ENCODE measurements at places on chromosomes 6 and 20.

DNA sequence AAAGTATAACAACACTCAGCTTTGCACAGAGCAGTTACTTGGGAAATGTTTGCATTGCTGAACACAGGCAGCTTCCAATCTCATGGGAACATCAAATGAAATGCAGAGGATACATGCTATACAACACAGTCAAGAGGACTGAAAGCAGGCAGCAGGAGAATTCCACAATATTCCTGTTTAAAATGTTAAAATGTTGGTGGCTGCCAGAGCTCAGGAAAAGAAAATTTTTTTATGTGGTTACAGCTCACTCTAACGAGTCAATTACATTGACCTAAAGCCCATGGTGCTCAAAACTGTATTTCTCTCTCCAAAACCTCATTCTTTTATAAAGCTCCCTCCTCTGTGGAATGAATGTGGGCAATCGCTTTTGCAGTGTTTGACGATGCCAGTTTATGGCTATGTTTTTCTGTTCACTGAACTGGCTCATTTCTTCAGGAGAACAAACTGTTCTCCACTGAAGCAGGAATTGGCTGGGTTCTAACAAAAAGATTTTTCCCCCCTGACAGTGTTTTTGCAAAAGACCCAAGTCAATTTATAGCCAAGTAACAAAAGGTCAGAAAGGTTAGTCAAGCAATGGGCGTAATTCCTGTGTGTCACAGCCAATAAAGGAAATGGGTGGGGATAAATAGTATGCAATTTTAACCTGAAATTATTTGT lies 69.0 kb downstream of the ZHX3 start:
- DNase-seq, result no peak

DNA sequence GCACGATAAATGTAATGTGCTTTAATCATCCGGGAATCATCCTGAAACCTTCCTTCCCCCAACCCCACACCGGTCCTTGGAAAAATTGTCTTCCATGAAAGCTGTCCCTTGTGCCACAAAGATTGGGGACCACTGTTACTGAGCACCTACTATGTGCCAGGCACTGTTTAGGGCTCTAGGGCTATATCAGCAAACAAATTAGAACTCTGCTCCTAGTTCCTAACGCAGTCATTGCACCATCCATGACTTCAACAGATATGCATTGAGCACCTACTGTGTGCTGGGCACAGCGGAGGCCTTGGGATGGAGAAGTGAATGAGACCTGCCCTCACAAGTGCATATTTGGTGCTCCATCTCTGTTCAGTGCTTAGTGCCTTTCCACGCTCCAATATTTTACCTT lies 50.3 kb upstream of the BLCAP start:
- DNase-seq, result no peak

DNA sequence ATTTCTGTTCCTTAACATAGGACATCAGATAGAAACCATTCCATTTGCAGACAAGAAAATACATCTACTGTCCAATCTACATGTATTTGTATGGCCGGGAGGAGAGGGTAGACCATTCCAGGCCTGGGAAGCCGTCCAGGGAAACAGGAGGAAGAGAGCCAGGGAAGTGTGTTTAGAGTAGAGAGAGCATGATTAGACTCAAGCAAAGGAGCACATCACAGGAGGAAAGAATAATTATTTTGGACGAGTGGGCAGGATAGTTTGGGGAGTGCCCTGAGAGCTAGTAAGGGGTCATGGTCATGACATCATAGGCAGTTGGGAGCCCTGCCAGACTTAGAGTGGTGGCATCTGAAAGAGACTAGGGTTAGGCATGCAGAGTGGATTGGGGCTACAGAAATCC lies 250.0 kb downstream of the HIVEP2 start:
- DNase-seq, result no peak

GRCh38 chr6:146581968-146582367 lies 16.8 kb upstream of the ADGB start:
- no peak for DNase-seq

DNA sequence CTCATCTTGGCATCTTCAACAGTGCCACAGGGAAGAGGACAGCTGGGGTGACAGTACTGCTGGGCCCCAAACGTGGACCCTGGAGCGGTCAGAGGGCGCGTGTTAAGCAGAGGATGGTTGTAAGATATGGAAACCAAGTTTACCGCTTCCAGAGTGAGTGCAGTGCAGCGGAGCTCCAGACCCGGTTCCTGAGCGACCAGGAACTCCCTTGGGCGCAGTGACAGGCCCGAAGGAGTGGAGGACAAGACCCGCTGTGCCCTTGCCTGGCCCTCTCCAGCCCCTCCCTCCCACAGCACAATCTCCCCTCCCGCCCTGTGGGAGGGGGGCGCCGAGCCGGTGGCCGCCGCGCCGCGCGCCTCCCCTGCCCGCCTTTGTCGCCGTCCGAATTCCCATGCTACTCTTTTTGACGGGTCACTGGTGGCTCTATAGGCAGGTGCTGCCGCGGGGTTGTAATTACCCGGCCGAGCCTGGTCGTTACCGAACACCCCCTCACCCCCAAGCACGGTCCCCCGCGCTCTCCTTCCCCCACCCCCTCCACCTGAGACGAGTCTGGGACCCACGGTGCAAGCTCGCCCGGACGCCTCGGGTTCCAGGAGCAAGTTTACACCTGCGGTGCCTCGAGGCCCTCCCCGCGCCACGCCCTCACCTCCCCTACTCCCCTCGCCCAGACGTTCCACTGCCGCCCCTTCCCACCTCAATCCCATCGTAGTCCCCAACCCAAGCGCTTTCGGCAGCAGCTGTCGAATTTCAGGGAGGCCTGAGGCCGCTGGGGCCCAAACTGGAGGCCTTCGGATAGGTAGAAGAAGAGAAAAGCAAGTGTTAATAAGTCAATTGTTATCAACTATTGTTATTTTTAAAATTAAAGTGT lies 3.9 kb downstream of the NR2E1 start:
- no peak for DNase-seq

GRCh38 chr6:161050134-161050765 lies 58.7 kb downstream of the MAP3K4 start:
- DNase-seq, result no peak

DNA sequence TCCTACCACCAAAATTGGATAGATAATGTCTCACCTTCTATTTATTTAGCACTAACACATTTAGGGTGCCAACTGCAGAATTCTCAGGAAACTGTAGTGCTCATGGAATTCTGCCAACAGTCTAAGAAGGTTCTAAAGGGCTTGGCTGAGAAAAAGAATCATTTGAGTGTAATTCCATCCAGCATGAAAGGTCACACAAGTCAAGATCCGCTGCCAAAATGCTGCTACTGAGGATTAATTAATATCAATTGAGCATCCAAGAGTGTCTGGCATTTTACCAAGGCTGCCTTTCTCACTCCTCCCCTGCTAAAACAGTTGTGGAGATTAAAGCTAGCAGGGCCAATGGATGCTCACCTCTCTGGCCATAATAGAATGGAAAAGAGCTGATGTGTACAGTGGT lies 112.7 kb downstream of the FHL5 start:
- DNase-seq, result no peak

DNA sequence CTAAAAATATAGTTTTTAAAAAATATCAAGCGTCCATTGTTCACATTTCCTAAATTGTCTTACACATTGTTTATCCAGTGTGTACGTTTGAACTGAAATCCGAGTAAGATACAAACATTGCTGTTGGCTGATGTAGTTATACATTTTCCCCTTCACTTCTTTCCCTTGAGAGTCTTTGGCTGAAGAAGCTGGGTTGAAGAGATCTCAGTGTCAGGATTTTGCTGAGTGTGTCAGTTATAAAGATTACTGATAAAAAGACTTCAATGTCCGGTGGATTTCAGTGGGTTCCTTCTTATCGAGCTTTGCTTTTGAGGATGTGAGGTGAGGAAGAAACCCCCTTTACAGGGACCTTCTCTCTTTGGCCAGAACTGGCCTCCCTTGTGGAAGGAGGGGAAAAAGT lies 20.5 kb downstream of the RFPL4B start:
- no peak for DNase-seq

DNA sequence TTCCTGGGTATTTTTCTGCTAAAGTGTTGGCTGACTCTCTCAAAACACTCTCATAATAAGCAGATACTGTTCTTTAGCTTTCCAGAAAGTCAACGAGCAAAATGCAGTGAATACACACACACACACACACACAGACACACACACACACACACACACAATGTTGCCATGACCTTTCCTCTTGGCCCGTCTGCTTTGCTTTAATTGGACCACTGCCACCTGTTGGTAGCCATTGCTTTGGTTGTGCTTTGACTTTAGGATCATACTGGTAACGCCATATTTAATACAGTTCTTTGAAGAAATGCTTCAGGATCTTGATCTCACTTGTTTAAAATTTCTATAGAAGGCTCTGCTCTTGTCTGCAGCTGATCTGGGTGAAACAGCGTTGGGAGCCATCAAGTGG lies 4.4 kb downstream of the FIG4 start:
- no peak for DNase-seq

- DNase-seq, result no peak
Measured at GRCh38 chr20:49166534-49167449, 21.3 kb downstream of the STAU1 start.

GRCh38 chr20:13723011-13723410 lies 61.7 kb downstream of the ESF1 start:
- no peak for DNase-seq

GRCh38 chr6:36798852-36799251 lies 40.4 kb downstream of the CPNE5 start:
- no peak for DNase-seq

DNA sequence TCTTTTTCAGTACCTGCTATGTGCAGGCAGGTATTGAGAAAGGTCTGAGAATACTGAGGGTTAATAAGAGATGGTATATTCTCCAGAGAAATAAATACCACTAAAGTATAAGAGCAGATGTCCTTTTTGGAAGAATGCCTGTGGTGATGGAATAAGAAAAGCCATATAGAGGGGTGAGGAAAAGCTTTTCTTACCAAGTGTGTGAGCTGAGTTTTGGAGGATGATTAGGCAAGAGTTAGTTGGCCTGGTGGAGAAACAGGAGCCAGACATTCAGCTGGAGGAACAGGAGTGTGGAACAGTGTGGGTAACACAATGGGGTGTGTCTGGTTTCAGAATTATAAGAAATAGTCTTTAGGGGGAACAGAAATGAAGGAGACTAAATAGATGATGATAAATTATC lies 19.9 kb downstream of the ZNF451 start:
- no peak for DNase-seq

Data from AG08396 (cell line).